Skeletal muscle tissue (tissue), 5 donors: ENCODE measurements at places on chromosomes 5 and 9. TPM values are rescaled to one million over a fixed set of nuclear protein-coding genes. Genes with fewer than 3 reads are reported as not detected.

The KIF12 gene
- total RNA-seq, result not detected

The C9orf50 gene
- not detected for total RNA-seq

The NR4A3 gene
- 2.1 TPM for total RNA-seq

The LRRC14B gene
- total RNA-seq, result 19.3 TPM

The PCAT7 gene
- total RNA-seq, result not detected

The HTR4 gene
- total RNA-seq, result not detected

The OR2S2 gene
- not detected for total RNA-seq

The TLX3 gene
- not detected for total RNA-seq

The C1QTNF3 gene
- total RNA-seq, result 90.3 TPM

The PAXX gene
- total RNA-seq, result 2.1 TPM

The NEUROG1 gene
- not detected for total RNA-seq

The PCDHB6 gene
- total RNA-seq, result 0.52 TPM

The OSMR gene
- 4.2 TPM for total RNA-seq

The SPINK4 gene
- not detected for total RNA-seq

The IFNK gene
- total RNA-seq, result not detected

The FOXD4L3 gene
- not detected for total RNA-seq

The TERT gene
- total RNA-seq, result not detected

The FAM169A gene
- total RNA-seq, result 0.52 TPM

The NDFIP1 gene
- 43.3 TPM for total RNA-seq

The ARHGAP26 gene
- 28.7 TPM for total RNA-seq

The CNOT8 gene
- 42.3 TPM for total RNA-seq

The FYB1 gene
- 4.2 TPM for total RNA-seq

The IL3 gene
- total RNA-seq, result not detected

The CCIN gene
- 1.0 TPM for total RNA-seq
